MCF 10A (cell line): ENCODE measurements at places on chromosomes 5 and 9. TPM values are rescaled to one million over a fixed set of nuclear protein-coding genes. Genes with fewer than 3 reads are reported as not detected.

Gene PURA
- total RNA-seq: 20.1 and 24.6 TPM in 2 replicates

Gene KCNV2
- not detected in 2 replicates for total RNA-seq

Gene SHOC1
- total RNA-seq: 0.09 and 0.15 TPM in 2 replicates

Gene ANKDD1B
- 0.68 and 1.2 TPM in 2 replicates for total RNA-seq

Gene ANKRD31
- total RNA-seq: 0.28 and 0.56 TPM in 2 replicates

Gene SLC25A2
- 0.37 and 0.79 TPM in 2 replicates for total RNA-seq

Gene CCDC192
- not detected in 2 replicates for total RNA-seq

Gene DNLZ
- total RNA-seq: 24.5 and 30.5 TPM in 2 replicates

Gene MLLT3
- 0.66 and 1.2 TPM in 2 replicates for total RNA-seq

Gene KIF4B
- not detected in 2 replicates for total RNA-seq

Gene TSC1
- 36.6 and 48.5 TPM in 2 replicates for total RNA-seq

Gene FEM1C
- total RNA-seq: 10.3 and 12.2 TPM in 2 replicates

Gene IFNK
- total RNA-seq: not detected in 2 replicates

Gene S100Z
- total RNA-seq: not detected in 2 replicates

Gene NMUR2
- total RNA-seq: not detected in 2 replicates

Gene CSF2
- not detected in 2 replicates for total RNA-seq

Gene GCNT1
- total RNA-seq: 11.5 and 12.4 TPM in 2 replicates

Gene NEUROG1
- not detected in 2 replicates for total RNA-seq

Gene C1QTNF2
- total RNA-seq: not detected in 2 replicates

Gene SNAPC3
- 20.7 and 21.9 TPM in 2 replicates for total RNA-seq
